GM13976 (cell line): ENCODE measurements at places on chromosomes 4 and X.

DNA sequence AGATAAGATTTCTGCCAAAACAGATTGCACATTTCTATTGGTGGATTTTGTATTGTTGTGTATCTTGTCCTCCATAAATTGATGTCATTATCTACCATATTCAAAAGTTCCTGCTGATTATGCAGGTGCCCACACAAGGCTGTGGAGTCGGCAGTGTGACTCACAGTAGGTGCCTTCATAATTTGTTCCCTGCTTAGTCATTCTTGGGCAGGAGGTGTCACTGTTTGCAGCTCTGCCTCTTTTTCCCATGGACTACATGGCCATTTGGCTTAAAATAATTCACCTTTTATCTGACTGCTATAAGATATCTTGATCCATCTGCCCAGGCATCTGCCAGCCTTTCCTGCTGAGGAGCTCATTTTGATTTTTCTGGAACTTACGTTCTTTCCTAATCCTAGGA lies 33.6 kb upstream of the ENPEP start:
- no peak for DNase-seq

GRCh38 chrX:108299101-108299591 lies 139.1 kb downstream of the COL4A6 start:
- DNase-seq: no peak

GRCh38 chr4:102593147-102593546 lies 92.0 kb downstream of the NFKB1 start:
- DNase-seq: no peak

GRCh38 chr4:18294021-18294420 lies 272.5 kb upstream of the LCORL start:
- DNase-seq: no peak

DNA sequence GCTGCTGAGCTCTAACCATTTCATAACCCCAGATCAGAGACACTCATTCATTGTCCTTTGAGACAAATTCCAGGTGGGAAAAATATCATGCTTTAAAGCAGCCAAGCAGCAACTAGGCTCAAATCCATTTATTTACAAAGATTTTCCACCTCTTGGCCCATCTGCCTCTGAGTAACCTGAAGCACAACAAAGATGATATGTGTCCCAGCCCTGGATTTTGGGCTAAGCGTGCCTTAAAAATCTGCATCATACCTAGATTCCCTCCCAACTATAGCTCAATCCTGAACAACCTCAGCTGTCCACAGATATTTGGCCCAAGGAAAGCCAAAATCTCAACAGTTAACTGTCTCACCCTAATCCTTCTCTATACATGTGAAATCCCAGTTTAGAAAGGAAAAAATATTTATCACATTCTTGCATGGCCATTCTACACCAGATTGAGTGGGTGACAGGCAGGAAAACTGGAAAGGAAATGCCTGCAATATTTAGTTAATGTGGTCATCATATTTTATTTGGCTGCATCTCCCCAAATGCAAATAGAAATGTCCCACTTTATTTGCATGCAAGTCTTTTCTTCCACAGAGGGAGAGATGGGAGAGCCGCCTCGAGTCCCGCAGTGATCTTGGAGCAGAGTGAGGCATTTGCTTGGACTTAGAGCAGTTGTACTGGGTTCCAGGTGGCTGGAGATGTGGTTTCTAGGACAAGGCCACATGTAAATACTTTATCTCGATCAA lies 146.4 kb upstream of the EOLA2 start:
- no peak for DNase-seq

GRCh38 chrX:11768039-11768438 lies 10.0 kb downstream of the MSL3 start:
- no peak for DNase-seq

- DNase-seq: no peak
Observed at GRCh38 chrX:41721590-41721989, 2.4 kb upstream of the GPR82 start.

- DNase-seq: peak; percentile 83
Observed at GRCh38 chrX:65034668-65035445, 58.6 kb upstream of the ZC4H2 start.

DNA sequence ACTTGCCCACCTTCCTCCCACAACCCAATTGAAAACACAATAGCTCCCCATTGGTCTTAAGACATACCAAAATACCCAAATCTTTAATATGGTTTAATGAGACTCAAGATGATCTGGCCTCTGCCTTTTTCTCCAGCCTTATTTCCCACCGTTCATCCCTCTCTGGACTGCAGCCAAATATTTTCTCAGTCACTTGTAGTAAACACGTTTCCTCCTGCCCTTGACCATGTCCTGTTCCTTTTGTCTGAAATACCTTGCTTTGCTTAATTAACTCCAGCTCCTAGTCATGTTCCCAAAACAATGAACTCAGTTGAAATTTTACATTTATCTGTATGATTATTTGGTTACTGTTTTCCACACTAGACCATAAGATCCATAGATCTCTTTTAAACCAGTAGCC lies 8.4 kb upstream of the NUP54 start:
- no peak for DNase-seq

- peak; percentile 54 for DNase-seq
Observed at GRCh38 chr4:105061136-105061696, 85.5 kb upstream of the TET2 start.

DNA sequence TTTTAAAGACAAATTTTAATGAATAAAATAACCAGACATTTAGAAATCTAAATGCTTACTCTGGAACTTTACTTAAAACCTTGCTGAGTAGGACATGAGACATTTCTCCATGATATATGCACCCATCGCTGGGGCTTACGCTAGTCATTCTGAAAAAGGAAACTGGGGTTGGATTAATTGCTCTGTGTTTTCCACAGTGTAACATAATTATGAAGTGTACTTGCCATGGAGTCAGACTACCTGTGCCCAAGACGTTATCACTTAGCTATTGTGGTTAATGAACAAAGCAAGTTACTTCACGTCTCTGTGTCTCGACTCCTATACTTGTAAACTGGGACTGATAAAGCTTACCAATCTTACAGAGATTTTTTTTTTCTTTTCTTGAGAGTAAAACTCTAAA lies 47.8 kb downstream of the SHISA3 start:
- no peak for DNase-seq

GRCh38 chr4:77170926-77171325 lies 13.9 kb downstream of the CCNG2 start:
- DNase-seq: no peak

DNA sequence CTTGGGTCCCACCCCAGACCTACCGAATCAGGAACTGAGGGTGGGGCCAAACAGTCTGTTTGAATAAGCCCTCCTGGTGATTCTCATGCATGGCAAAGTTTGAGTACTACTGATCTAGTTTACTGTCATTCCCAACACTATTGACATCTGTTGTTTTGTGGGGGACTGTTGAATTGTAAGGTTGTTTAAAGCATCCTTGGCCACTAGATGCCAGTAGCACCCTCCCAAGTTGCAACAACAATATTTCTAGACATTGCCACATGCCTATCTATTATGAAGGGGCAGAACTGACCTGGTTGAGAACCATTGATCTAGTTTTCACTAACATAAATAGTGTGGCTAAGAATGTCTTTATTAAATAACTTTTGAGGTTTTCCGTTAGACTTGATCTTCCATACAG lies 15.1 kb downstream of the TAF9B start:
- DNase-seq: no peak

DNA sequence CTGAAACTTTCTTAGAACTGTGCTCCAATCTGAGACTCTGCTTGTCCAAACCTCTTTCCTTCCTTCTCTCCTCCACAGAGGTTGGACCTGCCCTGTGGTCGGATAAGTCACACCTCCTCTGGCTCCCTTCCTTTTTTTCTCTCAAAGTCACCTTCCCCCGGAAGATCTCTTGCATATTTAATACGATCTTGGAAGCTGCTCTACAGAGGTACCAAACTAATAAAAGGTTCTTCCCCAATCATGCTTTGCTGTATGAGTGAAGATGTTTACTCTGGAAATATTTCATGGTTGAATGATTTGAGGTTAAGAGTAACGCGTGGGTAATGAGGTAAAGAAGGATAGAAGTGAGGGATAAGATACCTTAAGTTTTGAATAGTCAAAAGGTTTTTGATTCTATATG lies 166.0 kb downstream of the ATG4A start:
- DNase-seq: no peak

- DNase-seq: peak; percentile 82
Observed at GRCh38 chrX:1239681-1240142, 27.3 kb upstream of the CRLF2 start.

- no peak for DNase-seq
Observed at GRCh38 chr4:72410158-72410557, 158.9 kb downstream of the ADAMTS3 start.

DNA sequence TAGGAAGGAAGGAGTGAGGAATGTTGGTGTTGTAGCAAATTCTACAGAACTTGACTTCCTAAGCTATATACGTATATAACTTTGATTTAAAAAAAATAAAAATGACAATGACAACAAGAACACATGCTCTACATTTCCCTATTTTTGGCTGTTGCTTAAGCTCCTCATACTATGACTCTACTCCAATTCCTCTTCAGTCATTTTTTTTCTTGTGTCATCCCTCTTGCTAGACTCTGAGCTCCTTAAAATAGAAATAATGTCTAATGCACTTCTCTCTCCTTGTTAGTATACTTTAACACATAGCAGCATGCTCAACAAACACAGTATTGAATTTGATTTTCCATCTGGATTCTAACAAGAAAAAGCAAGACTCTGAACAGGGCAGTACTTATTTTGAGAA lies 144.0 kb downstream of the HDX start:
- no peak for DNase-seq
